Suppressor macrophage treated with lipopolysaccharide for 4 hours (primary cell): ENCODE measurements at places on chromosomes 12 and 14.

DNA sequence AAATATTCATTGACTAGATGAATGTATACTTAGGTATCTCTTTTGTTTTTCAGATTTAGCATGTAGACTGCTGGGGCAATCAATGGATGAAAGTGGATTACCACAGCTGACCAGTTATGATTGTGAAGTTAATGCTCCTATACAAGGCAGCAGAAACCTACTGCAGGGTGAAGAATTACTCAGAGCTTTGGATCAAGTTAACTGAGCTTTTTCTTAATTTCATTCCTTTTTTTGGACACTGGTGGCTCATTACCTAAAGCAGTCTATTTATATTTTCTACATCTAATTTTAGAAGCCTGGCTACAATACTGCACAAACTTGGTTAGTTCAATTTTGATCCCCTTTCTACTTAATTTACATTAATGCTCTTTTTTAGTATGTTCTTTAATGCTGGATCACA lies 15.3 kb upstream of the SNAPC1 start:
- DNase-seq, result no peak

- DNase-seq, result no peak
Measured at GRCh38 chr12:93365616-93366405, 11.9 kb upstream of the NUDT4 start.

GRCh38 chr12:132140918-132141841 lies 2.9 kb downstream of the DDX51 start:
- no peak for DNase-seq

DNA sequence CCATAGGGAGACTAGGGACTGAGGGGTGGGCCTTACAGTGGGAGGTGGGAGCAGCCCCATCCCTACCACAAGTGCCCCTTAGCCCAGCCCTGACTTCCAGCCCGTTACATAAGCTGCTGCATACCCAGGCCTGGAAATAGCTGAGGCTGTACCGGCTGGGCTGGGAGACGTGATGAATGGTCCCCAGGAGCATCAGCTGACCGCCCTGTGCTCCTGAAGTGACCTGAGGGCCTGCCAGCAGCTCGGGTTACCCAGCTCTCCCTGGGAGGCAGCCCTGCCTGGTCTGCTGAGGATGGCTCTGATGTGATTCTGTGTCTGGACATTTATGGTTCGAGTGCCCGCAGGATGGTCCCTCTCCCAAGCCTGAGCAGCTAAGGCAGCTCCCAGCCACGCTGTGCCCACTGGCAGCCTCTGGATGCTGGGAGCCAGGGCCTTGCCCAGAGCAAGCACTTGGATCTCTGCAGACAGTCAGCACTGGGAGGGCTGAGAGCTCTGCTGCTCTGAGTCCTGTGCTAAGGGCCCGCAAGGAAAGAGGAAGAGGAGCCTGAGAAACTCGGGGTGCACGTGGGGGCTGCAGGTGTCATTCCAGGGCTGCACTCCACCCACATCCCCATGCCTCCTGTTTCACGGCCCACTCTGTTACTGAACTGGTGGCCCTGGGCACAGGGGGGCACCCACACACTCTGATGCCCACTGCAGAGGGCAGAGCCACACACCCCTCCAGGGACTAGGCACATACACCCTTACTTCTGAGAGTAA lies 20.5 kb downstream of the TAMALIN start:
- DNase-seq, result no peak

- no peak for DNase-seq
Measured at GRCh38 chr14:104020471-104020870, 65.0 kb upstream of the ASPG start.

GRCh38 chr12:18906395-18906794 lies 168.5 kb downstream of the CAPZA3 start:
- DNase-seq, result no peak

DNA sequence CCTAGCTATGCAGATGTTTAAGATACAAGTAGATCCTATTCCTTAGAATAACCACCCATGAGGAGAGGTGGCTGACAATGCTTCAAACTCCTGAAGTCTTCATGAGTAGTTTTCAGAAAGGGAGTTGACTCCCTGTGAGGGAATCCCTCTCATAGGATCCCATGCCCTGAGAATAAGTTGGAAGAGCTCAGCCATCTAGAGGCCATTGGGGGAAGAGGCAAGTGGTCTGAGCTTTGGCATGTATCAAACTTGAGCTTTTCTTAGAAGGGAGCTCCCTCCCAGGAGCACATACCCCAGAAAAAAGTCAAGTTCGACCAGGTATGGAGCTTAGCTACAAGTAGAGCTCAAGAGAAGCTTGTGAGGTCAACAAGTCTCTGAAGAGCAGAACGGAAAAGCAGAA lies 165.7 kb upstream of the RBM19 start:
- DNase-seq, result no peak

- DNase-seq, result peak; percentile 11
Measured at GRCh38 chr14:92863286-92864080, 59.5 kb upstream of the CHGA start.

DNA sequence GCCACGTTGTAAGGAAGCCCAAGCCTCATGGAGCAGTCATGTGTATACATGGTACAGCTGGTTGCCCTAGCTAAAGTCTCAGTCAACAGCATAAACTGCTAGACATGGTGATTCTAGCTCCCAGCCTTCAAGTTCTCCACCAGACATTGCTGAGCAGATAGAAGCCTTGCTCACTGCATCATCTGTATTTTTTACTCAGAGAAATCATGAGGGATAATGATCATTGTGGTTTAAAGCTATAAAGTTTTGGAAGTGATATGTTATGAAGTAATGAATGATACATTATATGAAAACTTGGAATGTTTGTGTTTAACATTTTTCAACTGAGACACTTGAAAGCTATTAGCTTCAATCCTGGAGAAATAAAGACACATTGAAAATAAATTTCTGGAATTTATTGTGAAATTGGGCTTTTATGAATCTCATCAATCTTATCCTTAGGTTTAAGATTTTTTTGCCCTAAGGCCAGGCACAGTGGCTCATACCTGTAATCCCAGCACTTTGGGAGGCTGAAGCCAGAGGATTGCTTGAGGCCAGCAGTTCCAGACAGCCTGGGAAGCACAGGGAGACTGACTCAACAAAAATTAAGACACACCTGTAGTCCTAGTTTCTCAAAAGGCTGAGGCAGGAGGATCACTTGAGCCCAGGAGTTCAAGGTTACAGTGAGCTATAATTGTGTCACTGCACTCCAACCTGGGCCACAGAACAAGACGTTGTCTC lies 5.6 kb upstream of the NFATC4 start:
- no peak for DNase-seq

DNA sequence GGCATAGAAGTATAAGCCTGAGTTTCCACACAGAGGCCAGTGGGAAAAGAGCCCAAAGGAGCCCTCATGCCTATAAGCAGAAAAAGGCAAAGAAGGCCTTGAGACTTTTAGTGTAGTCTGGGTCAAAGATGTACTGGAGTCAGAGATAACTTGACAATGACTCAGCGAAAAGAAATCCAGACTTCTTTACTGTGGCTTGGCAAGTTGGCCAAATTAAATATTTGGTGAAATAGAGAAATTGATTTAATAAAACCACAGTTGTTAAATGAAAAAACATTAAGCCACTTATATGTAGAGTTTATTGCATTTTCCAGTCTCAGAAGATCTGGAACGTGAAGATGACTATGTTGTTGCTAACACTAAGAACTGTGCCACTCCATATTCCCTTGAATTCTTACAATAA lies 105.1 kb downstream of the TMTC3 start:
- no peak for DNase-seq

GRCh38 chr12:95942524-95943329 lies at the start of gene CCDC38:
TSS of gene CCDC38 (minus strand) at chr12:95942614. CDS start at chr12:95936509, 6,105 bp downstream.
- peak; percentile 80 for DNase-seq

DNA sequence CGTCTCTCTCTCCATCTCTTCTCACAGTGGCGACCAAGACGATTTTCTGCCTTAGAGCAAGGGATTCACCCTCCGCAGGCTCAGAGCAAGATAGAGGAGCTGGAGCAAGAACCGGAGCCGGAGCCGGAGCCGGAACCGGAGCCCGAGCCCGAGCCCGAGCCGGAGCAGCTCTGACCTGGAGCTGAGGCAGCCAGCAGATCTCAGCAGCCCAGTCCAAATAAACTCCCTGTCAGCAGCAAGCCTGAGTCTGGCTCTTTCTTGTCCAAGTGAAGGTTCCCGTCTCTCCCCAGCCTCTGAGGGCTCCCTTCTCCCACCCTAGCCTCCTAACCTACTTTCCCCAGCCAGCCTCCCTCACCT lies 5.9 kb downstream of the LAG3 start:
- peak; percentile 16 for DNase-seq

DNA sequence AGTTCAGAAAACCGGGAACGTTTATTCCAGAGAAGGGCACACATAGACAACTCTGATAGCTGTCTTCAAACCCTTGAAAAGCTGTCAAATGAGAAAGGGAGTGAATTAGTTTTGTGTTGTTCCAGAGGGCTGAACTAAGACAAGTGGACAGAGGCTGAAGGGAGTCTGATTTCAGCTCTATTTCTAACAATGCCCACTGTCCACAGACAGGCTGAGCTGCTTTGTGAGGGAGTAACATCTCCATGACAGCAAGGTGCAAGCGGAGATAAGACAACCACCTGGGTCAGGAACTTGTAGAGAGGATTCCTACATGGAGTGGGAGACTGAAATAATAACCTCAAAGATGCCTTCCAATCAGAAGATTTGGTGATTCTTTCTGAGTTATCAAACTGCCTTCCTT lies 25.6 kb upstream of the PARP11 start:
- no peak for DNase-seq

DNA sequence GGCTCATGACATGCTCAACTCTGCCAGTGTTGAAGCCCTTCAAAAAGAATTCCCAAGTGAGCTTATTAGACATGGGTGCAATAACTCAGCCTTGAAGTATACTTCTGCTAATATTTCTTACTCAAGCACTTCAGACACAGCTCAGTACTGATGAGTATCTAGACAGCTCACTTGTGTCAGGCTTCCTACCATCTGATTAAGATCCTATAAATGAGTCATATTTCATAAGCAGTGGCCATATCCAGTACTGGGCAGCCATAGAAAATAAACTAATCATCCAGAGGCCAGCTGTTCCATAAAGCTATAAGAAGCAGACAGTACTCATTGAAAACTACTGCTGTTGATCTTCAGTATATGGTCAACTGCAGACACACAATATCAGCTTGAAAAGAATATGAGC lies 12.9 kb downstream of the FSCB start:
- no peak for DNase-seq

DNA sequence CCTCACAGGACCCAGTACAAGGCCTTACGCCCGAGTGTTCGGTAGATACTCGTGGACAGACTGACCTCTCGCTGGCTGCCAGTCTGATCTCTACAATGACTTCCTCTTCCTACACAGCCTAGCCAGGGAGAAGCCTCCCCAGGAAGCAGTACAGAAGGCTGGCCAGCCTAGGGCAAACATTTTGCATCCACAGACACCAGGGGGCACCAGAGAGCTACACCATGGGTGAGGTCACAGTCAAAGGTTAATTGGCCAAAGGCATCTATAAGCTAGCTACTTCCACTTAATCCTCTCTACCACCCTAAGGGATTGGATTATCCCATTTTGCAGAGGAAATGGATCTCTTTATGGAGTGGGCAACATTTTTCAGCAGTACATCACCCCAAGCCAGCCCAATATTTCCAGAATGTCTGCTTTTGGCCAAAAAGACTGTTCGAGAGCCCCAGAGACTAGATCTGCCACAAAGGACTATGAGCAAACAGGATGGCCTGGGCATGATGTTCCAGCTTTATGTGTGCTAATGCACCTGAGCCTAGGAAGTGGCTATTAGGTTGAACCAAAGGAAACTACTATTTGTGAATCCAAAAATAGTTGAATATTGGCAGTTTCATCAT lies 14.6 kb upstream of the PNMA1 start:
- peak; percentile 96 for DNase-seq

DNA sequence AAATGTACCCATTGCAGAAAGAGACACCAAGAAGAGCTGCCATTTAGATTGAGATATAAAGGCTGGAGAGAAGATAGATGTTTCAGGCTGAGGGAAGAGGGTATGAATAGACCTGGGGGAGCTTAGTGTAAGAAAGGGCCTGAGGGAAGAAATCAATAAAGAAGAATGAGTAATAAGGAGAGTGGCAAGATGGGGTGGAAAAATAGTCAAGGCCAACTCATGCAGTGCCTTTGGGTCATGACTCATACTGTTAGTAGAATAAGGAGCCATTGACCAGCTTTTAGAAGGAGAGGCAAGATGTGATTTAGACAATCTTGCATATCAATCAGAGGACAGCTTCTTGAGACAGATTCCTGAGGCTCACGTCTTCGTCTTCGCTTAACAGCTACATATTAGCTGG lies 287.5 kb downstream of the DUSP6 start:
- DNase-seq, result peak; percentile 57

- no peak for DNase-seq
Measured at GRCh38 chr14:61566537-61567225, 128.6 kb upstream of the HIF1A start.

DNA sequence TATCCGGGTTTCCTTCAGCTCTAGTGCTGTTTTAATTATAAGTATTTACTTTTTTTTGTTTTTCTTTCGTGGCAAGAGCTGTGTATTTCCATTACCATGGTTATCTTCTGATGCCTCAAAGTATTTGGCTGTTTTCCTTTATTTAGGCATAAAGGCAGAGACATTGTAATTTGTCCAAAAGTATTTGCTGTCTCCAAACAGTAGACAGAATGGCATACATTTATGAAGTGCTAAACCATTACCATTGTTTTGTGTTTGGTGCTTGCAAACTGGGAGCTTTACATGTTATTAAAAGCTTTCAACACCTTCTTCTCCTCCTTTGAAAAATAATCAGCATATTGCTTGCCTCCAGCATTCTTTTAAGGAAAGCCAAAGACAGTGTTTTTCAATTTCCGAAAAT lies 46.3 kb downstream of the FLRT2 start:
- DNase-seq, result no peak

GRCh38 chr12:53399896-53400295 lies 19.9 kb downstream of the SP1 start:
- no peak for DNase-seq

DNA sequence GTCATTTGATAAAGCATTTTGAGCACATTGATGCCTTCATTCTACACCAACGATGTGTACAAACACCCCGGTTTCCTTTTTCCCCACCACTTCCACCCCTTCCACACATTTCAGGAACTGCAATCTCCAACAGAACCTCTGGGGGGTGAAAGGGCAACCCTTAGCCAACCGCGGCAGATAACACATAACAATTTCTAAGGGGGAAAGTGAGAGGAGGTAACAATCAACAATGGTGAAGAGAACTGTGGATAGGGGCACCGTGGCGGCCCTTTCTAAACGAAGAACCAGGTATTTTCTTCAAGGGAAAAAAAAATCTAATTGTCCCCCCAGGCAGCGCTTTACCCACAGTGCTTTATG lies 1.1 kb downstream of the KITLG start:
- peak; percentile 57 for DNase-seq
